Forelimb muscle (tissue), 1 donor: ENCODE measurements at places on chromosomes 2 and 18.
A peak's percentile ranks its signal among the peaks of the same experiment; 100 is the strongest.

- DNase-seq: no peak
Observed at GRCh38 chr2:158969162-158969714, 798 bp downstream of the TANC1 start.

DNA sequence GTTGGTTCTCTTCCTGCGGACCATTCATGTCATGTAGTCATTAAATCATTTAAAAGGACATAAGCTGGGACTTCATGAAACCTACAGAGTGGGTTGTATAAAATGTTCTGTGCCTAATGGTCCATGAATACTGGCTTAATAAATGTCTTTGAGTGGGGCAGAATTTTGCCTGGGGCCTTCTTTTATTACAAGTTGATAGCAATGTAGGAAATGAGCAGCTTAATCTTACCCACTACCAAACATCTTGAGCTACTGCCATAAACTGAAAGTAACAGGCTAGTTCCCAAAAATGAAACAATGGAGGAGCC, 130.9 kb downstream of the TMEM17 start:
- no peak for DNase-seq

DNA sequence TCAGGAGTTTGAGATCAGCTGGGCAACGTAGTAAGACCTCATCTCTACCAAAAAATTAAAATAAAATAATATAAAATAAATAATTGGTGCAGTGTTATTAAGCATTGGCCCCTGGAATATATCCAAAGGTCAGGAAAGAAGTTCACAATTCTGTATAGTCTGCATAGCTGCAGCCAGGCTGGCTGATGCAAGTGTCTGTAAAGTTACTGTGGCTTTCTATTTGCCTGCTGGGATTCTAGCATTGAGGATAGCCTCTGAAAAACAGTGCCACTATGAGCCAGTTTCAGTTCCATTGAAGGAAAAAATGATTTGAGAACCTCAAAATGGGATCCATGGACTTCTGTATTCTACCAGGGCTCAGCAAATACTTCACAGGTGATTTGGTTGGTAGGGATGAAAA, 208.6 kb downstream of the PARD3B start:
- DNase-seq: no peak

GRCh38 chr2:84939426-84940087, 31.4 kb upstream of the KCMF1 start:
- DNase-seq: no peak

DNA sequence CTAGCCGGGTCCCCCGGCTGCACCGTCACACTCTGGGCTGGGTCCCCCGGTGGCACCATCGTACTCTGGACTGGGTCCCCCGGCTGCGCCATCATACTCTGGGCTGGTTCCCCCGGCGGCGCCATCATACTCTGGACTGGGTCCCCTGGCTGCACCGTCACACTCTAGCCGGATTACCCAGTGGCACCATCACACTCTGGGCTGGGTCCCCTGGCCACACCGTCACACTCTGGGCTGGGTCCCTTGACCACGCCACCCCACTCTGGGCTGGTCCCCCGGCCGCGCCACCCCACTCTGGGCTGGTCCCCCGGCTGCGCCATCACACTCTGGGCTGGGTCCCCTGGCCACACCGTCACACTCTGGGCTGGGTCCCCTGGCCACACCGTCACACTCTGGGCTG, 653.8 kb upstream of the ID2 start:
- DNase-seq: no peak

DNA sequence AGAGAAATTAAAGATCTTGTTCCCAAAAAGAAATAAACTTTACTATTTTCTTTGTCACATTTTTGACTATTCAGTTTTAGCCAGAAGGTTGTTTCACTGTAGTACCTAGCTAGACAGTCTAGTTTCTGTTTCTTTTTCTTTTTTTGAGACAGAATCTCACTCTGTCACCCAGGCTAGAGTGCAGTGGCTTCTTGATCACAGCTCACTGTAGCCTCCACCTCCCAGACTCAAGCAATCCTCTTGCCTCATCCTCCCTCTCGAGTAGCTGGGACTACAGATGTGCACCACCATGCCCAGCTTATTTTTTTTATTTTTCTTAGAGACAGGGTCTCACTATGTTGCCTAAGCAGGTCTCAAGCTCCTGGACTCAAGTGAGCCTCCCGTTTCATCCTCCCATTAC, 2.2 kb downstream of the RBM45 start:
- no peak for DNase-seq

- DNase-seq: no peak
Observed at GRCh38 chr2:151936626-151937025, 108.4 kb upstream of the ARL5A start.

- DNase-seq: no peak
Observed at GRCh38 chr2:129610766-129611165, 368.7 kb upstream of the RAB6C start.

- DNase-seq: no peak
Observed at GRCh38 chr2:144509879-144510221, 10.1 kb downstream of the ZEB2 start.

GRCh38 chr2:105397025-105397722, 1.7 kb downstream of the FHL2 start:
- no peak for DNase-seq

GRCh38 chr2:38073211-38074057, 2.5 kb downstream of the CYP1B1 start:
- no peak for DNase-seq

DNA sequence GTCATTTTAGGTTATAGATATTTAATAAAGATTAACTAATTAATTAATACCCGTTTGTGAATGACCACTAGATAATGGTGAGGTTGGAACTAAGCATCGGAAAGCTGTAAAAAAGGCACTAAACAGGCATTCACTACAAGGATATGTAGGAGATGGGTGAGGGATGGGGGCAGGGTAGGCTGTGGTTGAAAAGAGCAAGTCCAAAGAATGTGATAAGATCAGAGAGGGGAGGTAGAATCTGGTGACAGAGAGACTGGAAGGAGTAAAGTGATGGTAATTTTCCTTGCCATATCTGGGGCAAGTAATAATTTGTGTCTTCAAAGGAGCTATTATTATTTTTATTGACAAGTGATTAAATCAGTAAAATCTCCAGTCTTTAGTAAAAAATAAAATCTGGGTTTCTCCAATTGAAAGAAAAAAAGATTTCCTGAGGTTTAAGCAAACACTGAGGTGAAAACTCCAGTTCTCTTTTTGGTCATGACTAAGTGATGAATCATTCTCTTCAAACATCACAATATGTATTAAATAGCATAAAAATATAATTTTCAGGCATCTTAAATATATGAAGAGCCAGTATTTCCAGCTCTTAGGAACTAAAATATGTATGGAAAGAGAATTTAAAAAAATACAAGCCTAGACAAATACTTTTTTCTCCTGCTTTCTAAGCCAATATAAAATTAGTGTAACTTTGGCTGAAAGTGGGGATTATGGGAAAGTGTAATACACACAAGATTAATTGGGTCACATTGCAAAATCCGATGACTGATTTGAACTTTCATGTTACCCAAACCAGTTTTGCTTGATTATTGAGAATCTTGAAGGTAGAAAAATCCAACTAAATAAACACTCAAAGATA, 259.1 kb upstream of the RBMS1 start:
- no peak for DNase-seq

DNA sequence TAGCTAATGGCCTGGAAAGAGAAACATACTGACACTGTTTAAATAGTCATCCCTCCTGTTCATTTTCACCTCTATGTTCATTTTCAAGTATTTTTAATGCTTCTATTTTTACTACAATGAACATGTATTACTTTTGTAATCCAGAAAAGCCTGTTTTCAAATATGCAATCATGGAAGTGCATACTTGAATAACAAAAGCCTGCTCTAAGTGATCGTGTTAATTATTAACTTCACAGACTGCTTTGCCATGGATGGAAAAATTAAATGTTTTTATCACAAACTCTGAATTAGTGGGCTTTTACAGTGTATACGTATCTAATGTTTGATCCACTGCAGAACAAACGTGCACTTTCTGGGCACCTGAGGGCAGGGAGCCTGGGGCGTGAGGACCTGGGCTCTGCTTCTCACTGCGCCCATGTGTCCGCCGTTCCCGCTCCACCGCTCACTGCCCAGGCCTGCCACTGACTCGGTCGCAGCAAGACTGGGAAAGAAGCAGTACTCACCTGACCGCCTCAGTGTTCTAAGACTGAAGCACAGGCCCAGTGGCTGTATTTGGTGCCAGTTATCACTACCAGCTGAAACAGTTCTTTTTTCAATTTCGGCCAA, 80.6 kb downstream of the UXS1 start:
- DNase-seq: no peak

- DNase-seq: no peak
Observed at GRCh38 chr2:142037066-142037465, 93.8 kb downstream of the LRP1B start.

DNA sequence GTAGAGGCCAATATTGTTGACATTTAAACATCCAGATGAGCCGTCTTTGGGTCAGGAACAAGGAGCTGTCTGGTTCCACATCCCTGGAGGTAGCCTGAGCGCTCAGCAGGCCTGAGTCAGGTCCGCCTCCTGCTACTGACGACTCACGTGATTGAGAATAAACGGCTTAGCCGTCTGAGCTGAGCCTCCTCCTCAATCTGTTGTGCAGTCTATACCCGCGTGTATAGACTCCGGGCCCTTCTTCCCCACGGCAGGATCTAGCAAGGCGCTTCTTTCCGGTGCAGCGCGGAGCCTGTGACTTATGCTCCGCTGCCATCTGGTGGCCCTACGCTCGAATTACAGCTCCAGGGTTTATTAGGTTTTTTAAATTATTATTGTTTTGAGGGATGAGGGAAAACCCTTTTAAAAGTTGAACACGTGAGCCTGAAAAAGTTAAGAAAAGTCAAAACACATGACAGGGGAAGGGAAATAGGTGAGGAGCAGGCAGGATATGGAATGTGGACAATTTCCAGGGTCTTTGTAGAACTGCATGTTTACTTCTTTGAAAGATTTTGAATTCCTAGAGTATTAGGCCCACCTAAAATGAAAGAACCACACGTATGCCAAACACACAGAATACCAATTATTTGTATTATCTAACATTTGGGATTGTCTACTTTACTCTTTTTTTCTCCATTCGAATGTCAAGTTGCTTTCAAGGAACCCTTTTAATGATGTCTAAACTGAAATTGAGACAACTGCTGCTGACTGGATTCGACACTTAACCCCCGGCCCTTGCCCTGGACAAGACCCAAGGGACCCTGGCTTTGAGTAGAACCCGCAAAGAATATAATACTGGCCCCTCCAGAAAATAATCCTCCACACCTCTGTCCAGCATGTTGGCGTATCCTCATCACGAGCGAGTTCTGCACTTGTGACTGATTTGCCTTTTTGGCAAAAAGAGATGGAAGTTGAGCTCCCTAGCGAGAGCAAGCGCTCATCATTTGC, 112.4 kb upstream of the ZNF236 start:
- DNase-seq: peak; percentile 51

DNA sequence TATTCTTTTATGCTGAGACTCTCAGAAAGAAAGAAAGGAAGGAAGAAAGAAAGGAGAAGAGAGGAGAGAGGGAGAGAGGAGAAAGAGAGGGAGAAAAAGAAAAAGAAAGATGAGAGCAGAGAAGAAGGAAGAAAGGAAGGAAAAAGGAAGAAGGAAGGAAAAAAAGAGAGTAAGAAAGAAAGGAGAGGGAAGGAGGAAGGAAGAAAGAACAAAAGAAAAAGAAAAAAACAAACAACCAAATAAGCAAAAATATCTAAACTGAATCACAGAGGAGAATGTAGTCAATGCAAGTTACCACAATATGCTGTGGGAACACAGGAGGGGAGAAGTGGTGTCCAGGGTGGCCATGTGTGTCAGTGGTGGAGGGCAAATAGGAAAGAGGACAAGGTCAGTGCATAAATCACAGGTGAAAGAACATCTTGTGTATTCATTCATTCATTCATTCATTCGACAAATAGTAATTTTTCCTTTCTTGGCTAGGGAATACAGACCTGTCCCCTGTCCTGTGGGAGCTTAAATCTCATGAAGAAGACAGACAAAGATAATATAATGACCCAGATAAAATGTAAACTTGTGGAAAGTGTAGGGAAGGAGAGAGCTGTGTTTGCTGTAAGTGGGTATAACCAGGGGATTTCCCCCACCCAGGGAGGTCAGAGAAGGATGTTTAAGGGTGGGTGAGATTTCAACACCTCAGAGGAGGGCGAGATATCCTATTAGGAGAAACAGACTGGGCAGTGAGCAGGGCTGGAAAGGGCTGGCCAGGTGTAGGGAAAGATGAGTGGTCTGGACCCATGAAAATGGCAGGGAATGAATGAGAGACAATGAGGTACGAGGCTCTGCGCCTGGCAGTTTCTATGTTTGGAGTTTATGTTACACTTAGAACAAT, 50.7 kb downstream of the IL1R2 start:
- DNase-seq: no peak

- no peak for DNase-seq
Observed at GRCh38 chr2:240648650-240649275, 23.5 kb downstream of the GPR35 start.

DNA sequence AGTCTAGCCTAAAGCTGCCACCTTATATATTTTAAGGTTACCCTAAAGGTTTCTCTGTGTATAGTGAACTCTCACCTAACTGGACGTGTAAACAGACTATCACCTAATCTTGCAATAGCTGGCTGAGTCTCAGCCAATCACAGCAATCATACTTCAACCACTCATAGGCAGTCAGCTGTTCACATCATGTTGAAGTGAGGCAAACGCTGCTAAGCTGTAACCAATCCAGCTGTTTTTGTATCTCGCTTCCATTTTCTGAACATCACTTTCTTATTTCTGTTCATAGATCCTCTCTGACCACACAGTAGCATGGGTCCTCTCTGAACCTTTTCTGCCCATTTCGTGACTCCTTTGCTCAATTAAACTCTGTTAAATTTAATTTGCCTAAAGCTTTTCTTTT, 468.2 kb upstream of the POU3F3 start:
- no peak for DNase-seq

- no peak for DNase-seq
Observed at GRCh38 chr2:10329880-10330699, 27.4 kb downstream of the HPCAL1 start.

GRCh38 chr18:28365411-28365831, 188.5 kb upstream of the CDH2 start:
- no peak for DNase-seq

- DNase-seq: no peak
Observed at GRCh38 chr18:13597068-13597467, 129.3 kb downstream of the FAM210A start.

- no peak for DNase-seq
Observed at GRCh38 chr2:85022232-85022631, 51.3 kb downstream of the KCMF1 start.

GRCh38 chr18:70419526-70419925, 130.7 kb downstream of the SOCS6 start:
- no peak for DNase-seq
